Activated CD4-positive, alpha-beta T cell treated with anti-CD3 and anti-CD28 coated beads, Interleukin-2, amount 10 ng/mL, durations not matched to agents 7 days and 5 days (primary cell): ENCODE measurements at places on chromosomes 12 and 14. TPM values are rescaled to one million over a fixed set of nuclear protein-coding genes. Genes with fewer than 3 reads are reported as not detected.
A peak's percentile ranks its signal among the peaks of the same experiment; 100 is the strongest.

DNA sequence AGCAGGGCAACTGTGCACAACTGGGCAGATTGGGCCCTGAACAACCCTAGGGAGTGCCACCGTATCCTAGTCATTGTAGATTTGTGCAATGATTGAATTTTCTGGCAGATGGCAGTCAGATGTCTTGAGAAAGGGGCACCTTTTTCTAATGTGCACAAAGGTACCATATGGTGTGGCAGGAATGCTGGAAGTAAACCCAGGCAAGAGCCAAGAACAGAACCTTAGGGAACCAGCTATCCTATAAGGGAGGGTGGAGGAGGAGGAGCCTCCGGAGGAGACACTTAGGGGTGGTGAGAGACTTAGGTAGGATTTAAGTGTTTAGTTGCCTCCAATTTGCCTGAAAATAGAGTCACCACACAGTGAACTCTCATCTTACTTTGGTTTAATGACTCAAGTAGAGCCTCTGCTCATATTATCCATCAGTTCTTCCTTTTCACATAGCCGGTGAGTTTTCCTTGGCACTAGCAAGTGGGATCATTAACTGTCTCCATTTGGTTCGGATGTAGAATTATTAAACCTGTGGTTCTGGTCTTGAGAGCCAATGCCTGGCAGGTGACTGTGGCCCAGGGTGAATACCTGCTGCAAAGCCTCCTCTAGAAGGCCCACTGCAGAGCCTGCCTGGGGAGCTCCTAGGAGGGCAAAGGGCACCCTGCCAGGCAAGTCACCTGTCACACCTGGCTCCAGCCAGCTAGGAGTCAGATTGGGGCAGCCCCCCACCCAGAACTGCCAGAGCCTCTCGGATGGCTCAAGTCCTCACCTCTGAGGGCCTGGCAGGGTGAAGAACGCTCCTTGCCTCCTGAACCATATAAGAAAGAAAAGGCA is 184.4 kb upstream of the HIF1A start:
- peaks cover 82% of the 10 kb centered on the region for H3K4me1 ChIP-seq
- H3K36me3 ChIP-seq = peaks cover 78% of the 10 kb centered on the region
- H3K4me3 ChIP-seq = no peak overlapping the region
- peak overlapping the region; percentile 47 for H3K27ac ChIP-seq
- no peak for DNase-seq
- no peaks in the 10 kb centered on the region for H3K27me3 ChIP-seq

Gene FAM181A
- total RNA-seq = not detected

GRCh38 chr12:6964605-6965025 is 5.8 kb downstream of the PHB2 start:
- H3K27ac ChIP-seq = peak overlapping the region; percentile 85
- no peaks in the 10 kb centered on the region for H3K27me3 ChIP-seq
- peaks cover 56% of the 10 kb centered on the region for H3K36me3 ChIP-seq
- no peak overlapping the region for H3K4me3 ChIP-seq
- H3K4me1 ChIP-seq = peaks cover 72% of the 10 kb centered on the region

Gene CLEC1A
- not detected for total RNA-seq

GRCh38 chr14:34983786-34984185 is 994 bp downstream of the SRP54 start:
- no peak for DNase-seq
- no peak overlapping the region for H3K4me3 ChIP-seq
- peaks cover 10% of the 10 kb centered on the region for H3K36me3 ChIP-seq
